Brain (organoid and tissue), 16 donors: ENCODE measurements at places on chromosomes 4 and X.

- DNase-seq = no peak
Measured at GRCh38 chr4:123257591-123257990, 139.0 kb upstream of the SPRY1 start.

GRCh38 chrX:87299563-87300160 lies 217.9 kb upstream of the KLHL4 start:
- DNase-seq = peak; percentile 58

- peak; percentile 20 for DNase-seq
Measured at GRCh38 chr4:38738940-38739803, 43.6 kb downstream of the TLR10 start.

- DNase-seq = no peak
Measured at GRCh38 chr4:19583827-19584569, 667.7 kb upstream of the SLIT2 start.

DNA sequence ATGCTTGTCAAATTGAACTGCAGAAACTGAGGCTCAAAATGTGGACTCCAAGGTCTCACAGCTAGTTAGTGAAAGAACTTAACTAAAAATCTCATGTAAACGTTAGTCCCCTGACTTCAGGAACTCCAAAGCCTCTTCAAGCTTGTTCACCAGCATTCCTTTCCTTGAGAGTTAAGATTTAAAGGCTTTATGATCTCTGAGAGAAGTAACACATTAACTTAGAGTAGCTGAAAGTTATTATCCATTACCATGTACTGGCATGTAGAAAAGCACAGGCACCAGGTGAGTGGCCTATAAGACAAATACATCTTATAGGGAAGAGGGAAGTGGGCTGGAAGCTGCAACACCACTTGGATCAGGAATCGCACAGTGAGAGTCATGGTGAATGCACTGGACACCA lies 15.3 kb downstream of the PARM1 start:
- no peak for DNase-seq

DNA sequence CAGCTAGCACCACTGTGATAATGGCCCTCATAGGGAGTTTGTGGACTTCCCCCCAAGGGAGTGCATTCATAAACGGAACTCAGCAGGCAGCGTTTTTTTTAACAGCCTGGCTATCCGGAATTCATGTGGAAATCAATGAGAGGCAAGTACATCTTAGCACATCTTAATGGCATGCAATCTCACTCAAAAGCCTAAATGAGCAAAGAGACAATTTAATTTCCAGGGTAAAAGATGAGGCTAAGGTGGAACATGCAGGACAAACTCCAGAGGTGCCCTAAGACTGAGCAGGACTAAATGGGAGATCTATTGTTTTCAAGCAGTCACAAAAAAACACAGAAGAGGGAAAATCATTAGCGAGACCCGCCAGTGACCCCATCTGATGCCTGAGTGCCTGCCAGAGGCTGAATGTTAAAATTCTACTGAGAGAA lies 243.5 kb upstream of the KCNIP4 start:
- DNase-seq = peak; percentile 25

- DNase-seq = no peak
Measured at GRCh38 chrX:135213200-135213844, 38.5 kb upstream of the ETDA start.

- DNase-seq = no peak
Measured at GRCh38 chr4:18241727-18242126, 220.2 kb upstream of the LCORL start.

DNA sequence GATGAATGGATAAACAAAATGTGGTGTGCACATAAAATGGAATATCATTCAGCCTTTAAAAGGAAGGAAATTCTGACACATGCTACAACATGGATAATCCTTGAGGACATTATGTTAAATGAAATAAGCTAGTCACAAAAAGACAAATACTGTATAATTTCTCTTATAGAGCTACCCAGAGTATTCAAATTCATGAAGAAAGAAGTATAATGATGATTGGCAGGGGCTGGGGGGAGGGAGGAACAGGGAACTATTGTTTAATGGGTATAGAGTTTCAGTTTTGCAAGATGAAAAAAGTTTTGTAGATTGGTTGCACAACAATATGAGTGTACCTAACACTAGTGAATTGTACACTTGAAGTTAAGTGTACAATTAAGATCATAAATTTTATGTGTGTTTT lies 153.9 kb upstream of the STK26 start:
- DNase-seq = no peak

GRCh38 chr4:2913168-2913567 lies 50.0 kb downstream of the NOP14 start:
- DNase-seq = no peak

DNA sequence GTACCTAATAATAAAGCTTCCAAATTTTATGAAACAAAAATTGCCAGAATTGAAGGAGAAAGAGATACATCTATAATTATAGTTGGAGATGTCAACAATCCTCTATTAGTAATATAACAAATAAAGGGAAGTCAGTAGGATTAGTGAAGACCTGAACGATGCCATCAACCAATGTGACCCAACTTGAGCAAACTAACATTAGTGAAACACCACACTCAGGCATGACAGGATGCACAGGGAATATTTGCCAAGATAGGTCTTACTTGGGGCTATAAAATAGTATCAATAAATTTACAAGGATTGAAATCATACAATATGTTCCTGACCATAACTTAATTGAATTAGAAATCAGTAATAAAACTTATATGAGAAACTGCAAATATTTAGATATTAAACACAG lies 12.0 kb downstream of the SPON2 start:
- no peak for DNase-seq

DNA sequence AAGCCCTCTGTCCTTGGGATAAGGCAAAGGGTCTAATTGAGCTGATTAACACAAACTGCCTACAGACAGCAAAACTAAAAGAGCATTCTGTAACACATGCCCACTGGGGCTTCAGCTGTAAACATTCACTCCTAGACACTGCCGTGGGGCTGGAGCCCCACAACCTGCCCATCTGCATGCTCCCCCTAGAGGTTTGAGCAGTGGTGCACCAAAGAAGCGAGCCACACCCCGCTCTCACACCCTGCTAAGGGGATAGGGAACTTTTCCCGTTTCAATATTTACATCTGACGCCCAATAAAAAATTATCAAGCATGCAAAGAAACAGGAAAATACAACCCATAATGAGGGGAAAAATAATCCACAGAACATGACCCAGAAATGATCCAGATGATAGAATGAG lies 46.9 kb upstream of the HSD17B10 start:
- DNase-seq = no peak

GRCh38 chr4:27005501-27005900 lies 144.9 kb downstream of the STIM2 start:
- DNase-seq = no peak

DNA sequence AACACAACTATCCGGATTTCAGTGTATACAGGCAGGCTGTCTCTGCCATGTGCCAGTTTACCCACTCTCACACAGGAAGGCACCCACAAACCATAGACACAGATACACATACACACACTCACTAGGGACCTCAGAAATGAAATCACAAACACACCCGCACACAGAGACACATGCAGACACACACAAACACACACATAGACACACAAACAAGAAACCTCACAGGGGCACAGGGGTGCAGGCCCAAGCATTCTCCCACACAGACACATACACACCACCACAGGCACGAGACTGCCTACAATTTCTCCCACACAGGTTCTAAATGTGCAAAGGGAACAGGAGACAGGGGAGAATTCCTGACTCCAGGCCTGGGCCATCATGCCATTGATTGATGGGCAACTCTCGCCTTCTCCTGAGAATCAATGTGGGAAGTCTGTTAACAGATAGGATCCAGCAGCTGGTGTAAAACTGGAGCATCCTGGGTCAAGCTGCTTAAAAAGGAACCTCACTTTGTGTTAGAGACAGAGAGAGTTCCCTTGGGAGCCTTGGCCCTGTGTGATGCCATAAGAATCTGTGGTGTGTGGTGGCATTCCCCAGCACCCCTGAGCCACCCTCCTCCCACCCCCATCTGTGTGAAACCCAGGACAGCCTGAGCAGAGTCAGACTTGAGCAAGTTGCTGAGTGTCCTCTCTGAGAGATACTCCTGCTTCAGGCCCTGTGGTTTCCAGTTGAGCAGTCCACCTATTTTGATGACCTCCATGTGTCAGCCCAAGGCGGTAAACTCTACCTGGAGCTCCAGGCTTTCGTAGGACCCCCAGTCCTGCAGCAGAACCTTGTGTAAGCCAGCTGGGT lies 33.9 kb downstream of the NBDY start:
- DNase-seq = no peak

DNA sequence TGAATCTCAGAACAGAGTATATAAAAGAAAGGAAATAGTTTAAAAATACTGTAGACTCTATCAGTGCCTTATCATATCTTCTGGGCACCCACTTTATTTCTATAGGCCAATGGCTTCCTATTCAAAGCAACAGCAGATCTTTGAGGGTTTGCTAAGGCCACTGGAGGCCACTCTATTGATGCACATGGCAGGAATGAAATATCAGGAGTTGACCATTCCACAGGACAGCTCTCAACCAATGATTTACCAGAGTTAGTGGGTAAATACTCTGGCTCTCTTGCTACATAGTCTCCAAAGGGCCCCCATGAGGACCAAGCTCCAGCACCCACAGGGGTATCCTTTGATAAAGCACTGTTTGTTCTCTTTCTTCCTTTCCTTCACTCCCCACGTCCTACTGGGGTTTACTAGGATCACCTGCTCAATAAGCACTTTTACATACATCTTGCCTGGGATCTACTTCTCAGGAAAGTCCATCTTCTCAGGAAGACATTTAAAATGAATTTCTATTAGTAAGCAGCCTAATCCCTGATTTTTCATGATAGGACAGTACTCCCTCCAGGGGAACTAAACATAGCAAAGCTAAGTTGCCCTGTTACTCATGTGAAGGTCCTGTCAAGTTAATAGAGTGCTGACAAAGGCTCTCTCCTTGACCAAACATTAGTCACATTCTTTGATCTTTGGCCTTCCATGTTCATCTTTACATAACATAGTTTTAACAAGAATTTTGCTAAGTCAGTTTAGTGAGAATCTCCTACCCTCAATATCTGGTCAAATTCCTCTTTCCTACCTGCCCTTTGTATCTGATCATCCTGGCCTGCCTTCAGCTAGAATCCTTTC lies 459.7 kb downstream of the GRXCR1 start:
- DNase-seq = no peak

GRCh38 chr4:139454111-139455045 lies at the start of gene RAB33B:
TSS of gene RAB33B (plus strand) at chr4:139454121. CDS start at chr4:139454196, 75 bp downstream.
- DNase-seq = no peak

DNA sequence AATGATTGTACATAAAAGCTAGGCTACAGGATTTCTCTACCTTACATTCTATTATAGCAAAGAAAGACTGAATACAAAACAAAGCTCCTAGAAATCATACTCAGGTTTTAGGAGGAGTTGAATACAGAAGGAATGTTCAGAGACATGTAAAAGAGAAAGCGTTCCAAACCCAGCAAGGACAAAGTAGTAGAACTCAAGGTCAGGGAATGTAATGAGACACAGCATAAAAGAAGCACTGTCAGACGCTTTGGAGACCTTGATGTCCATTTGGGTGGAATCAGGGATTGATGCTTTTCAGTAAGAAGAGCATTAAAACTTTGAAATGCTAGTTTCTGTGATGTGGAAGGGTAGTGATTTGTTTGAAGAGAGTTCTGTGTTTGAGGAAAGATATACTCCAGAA lies 303.6 kb downstream of the PCDH7 start:
- DNase-seq = peak; percentile 81

- peak; percentile 22 for DNase-seq
Measured at GRCh38 chr4:117549524-117549923, 464.1 kb upstream of the TRAM1L1 start.

DNA sequence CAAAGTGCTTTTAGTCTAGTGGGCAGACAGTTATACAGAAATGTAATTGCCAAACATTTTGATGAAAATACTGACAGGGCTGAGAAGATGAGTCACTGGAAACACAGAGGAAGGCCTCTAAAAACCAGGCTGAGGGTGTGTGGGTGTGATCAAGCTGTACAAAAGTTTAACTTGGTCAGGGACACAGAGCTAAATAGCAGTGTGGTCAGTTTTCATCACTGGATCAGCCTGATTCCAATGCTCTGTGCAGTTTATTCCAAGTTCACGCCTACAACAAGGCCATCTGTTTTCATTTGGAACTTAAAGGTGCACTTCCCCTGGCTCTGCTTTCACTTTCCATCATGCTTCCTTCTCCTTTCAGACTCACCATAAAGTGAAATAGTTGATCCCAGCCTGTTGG lies 10.6 kb downstream of the CENPVL3 start:
- no peak for DNase-seq
